Dermis blood vessel endothelial cell (primary cell): ENCODE measurements at places on chromosomes 1 and 21.

DNA sequence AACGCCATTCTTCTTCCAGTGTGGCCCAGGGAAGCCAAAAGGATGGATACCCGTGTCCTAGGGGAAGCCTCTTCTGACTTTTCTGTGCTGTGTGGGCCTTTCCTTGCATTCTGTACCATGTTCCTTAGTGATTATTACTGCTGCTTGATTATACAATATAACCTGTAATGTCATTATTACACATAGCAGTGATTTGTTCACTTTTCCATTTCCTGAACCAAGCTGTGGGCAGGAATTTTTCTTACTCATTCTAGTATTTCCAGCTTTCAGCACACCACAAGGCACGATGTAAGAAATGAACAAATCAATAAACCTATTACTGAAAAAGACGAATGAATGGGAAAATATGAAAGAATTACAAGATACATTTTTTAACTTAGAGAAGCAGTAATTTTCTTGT lies 8.4 kb upstream of the USP33 start:
- no peak for DNase-seq

DNA sequence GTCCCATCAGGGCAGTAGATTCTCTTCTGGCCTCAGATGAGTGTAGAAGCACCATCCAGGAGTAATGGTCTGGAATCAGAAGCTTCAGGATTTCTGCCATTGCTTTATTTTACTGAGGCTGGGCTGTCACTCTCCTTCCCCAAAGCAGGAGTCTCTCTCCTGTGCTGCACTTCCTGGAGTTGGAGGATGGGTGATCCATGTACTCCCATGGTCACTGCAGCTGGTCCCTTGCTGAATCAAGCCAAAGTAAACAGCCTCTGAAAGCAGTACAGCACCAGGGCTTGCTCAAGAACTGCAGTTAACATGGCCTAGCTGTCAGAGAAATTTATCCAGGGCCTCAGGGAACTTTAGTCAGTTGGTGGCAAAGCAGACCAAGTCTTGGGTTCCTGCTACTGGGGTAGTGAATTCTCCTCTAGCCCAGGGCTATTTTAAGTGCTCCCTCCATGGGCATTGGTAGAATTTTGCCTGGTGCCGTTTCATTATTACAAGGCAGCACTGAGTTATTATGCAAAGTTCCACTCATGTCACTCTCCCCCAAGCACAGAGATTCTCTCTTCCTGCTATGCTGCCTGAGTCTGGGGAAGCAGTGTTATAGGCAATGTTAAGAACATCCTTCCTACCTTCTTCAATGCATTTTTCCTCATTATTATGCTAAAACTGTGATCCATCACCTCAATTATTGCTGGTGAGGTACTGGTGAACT lies 29.5 kb downstream of the DRAM2 start:
- DNase-seq, result no peak

DNA sequence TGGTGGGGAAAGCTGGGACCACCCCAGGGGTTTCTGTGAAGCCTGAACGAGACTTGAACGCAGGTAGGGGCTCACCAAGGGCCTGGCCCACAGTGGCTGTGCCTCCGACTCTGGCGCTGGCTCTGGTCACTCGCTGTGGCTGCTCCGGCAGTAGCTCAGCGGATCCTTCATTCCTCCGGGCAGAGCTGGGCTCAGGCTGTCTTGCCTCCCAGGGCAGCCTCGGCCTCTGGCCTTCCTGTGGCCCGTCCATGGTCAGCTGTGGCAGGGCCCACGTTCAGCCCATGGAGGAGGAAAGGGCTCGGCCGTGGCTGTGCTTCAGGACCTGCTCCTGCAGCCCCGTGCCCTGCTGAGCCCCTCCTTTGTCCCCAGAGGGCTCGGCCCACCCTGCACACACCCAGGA lies 162.9 kb upstream of the C1orf174 start:
- DNase-seq, result no peak

GRCh38 chr1:156096640-156097391 lies 14.6 kb upstream of the MEX3A start:
- peak; percentile 98 for DNase-seq

DNA sequence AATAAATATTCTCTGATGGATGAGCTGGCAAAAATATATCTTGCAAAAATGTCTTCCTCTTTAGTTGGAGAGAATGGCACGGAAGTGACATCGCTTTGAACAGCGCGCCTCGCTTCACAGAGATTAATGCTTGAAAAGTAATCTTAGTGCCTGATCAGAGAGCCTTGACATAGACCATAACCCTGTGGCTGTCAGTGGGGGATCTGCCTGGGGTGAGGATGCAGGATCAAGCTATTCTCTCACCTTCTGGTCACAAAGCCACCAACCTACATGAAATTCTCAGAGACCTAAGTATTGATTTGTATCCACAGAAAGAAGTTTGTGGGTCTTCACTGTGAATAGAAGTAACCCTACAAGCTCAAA lies 492.6 kb downstream of the LMO4 start:
- DNase-seq, result no peak

GRCh38 chr1:184407816-184408510 lies 21.1 kb downstream of the C1orf21 start:
- DNase-seq, result no peak

DNA sequence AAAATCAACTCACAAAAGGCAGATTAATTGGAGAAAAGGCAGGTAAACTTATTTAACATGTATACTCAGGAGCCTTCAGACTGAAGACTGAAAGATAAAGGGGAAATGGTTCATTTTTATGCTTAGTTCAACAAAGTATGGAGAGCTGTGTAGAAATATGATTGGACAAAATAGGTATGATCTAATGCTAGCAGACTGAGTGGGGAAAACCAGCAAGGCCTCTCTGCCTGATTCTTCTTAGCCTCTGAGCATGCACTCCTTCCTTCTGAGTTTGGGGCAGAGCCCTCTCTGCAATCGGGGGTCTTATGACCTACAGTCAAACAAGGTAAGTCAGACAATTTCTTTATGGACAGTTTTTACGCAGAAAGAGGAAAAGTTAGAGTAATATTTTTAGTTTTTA lies 38.8 kb upstream of the SUCO start:
- DNase-seq, result no peak

DNA sequence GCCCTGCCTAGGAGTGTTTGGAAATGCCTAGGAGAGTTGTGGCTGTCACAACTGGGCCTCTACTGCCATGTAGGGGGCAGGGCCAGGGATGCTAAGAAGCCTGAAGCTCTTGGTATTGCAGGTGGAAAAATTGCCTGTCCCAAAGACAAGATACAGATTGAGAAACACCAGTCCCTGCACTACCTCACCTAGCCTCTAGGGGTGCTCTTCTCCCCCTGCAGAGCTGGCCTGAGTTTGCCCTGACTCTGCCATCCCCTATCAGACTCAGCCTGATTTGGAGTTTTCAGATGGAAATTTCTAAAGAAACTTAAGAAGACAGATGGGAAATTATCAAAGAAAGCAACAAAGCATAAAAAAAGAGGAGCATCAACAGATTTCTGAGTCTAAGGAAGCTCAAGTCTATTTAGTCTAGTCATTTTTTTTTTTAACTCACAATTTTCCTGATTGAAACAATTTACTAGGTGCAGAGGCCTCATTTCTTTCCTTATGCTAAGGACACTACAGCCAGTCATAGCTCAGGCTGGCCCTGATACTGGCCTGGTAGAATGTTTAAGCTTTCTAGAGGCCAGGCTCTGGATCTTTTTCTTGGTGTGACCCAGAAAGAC lies 61.4 kb upstream of the LRRN2 start:
- peak; percentile 64 for DNase-seq

DNA sequence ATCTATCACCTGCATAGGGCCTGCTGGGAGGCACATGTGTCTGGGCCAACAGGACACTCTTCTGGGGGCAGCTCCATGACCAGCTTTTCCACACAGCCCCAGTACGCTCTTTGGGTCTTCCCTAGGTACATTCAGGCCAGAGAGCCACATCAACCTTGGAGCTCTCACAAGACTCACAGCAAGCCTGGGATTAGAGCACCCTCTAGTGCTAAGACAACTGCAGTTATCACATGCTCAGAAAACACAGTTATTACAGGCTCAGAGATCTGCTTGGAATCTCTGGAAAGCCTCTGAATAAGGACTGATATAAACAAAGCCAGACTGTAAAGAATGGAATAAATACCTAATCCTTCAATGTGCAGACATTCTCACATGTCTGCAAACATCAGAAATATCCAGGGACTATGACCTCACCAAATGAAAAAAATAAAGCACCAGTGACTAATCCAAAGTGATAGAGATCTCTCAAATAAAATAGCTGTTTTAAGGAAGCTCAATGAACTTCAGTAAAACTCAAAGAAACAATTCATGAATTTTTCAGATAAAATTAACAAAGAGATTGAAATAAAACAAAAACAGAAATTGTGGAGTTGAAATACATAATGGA lies 563.9 kb upstream of the NR5A2 start:
- DNase-seq, result peak; percentile 85

- DNase-seq, result no peak
These were observed 12.9 kb downstream of the ATP1B1 start for GRCh38 chr1:169119405-169119804.
